ENCODE measurements at places on chromosomes 3 and 15.

GRCh38 chr15:77455696-77456321 lies 35.1 kb downstream of the HMG20A start:
- no peak for DNase-seq

GRCh38 chr3:58746758-58747157 lies 80.2 kb upstream of the FAM3D start:
- no peak for DNase-seq

- no peak for DNase-seq
These were observed 204.8 kb downstream of the PDZRN3 start for GRCh38 chr3:73419942-73420341.

GRCh38 chr3:170992854-170993253 lies 33.7 kb downstream of the SLC2A2 start:
- no peak for DNase-seq

Measured in effector CD8-positive, alpha-beta T cell (primary cell).